ENCODE measurements at places on chromosomes 6 and 20.

DNA sequence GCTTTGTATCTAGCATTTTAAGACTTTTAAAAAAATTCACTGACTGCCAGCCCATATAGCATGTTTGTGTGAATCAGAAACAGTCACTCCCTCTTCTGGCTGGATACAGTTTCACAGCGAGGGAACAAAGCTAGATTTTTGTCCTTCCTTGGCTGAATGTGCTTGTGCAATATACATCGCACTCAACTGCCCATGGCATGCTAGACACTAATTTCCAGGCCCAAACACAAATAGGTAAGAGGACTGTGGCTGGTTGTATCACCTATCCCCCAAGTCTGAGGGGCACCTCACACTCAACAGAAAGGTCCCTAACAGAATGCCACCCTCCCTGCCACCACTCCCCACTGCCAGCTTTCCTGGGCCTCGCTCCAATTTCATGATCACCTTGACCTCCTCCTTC, 16.2 kb upstream of the BLCAP start:
- no peak for DNase-seq

GRCh38 chr20:35252037-35252461, 25.6 kb downstream of the MMP24 start:
- DNase-seq, result no peak

GRCh38 chr20:23519556-23519955, 28.6 kb downstream of the CST8 start:
- DNase-seq, result no peak

- DNase-seq, result no peak
These were observed 13.1 kb downstream of the RPS10 start for GRCh38 chr6:34412643-34413214.

DNA sequence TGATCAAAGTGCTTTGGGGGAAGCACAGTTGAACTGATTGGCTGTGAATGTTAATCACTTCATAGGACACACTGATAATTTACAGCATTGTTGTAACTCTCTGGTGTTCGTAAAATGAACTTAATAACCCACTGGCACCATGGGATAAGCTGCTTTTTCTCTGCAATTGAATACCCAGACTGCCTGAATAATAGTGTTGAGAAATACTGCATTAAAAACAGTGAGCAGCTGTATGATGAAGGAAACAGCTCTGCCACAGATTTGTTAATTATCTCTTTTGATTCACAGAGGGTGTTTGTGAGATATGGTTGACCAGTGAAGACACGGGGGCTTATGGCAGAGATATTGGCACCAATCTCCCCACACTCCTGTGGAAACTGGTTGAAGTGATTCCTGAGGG, 420.9 kb downstream of the CDKAL1 start:
- DNase-seq, result no peak

DNA sequence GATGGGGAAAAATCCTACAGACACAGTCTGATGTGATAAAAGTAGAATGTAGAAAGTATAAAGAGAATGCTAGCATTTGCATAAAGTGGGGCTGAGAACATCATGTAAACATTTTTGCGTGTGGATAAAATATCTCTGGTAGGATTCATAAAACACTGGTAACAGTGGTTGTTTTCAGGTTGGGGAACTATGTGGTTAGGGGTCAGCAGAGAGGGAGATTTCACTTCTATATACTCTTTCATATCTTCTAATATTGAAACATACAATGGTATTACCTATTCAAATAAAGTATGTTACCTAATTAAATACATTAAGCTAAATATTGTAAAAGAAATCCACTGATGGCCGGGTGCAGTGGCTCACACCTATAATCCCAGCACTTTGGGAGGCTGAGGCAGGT, 96.2 kb upstream of the CCDC167 start:
- DNase-seq, result no peak

DNA sequence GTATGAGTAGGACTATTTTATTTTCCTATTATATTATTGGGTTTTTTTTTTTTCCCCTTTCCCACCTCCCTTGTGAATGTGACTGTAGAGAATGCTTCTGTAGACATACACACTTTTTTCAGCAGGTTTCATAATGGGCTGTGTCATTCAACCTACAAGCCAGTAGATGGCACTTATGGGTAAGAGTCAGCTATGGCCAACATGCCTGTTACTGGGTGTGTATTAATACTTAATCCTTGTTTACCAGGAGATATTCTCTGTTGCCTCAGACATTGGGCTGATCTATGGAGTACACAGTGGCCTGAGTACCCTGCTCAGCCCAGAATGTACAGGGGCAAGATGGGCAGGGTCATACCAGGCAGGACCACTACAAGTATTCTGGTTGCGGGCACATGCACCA, 382.5 kb downstream of the EPHA7 start:
- no peak for DNase-seq

DNA sequence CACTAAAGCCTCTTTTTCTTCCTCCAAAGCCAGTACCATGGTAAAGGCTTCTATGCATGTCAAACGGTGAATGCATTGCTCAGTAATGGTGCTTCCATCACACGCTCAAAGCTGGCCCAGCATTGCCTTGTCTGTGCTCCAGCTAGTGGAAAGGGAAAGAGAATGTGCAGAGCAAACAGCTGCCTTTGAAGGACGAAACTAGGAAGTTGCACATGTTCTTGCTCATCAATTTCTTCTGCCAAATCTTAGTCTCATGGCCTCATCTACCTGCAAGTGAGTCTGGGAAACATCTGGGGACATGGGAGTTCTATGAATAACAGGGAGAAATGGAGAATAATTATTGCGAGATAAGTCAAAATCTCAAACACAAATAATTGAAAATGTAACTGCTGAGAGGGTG, 216.5 kb upstream of the SSTR4 start:
- DNase-seq, result no peak

DNA sequence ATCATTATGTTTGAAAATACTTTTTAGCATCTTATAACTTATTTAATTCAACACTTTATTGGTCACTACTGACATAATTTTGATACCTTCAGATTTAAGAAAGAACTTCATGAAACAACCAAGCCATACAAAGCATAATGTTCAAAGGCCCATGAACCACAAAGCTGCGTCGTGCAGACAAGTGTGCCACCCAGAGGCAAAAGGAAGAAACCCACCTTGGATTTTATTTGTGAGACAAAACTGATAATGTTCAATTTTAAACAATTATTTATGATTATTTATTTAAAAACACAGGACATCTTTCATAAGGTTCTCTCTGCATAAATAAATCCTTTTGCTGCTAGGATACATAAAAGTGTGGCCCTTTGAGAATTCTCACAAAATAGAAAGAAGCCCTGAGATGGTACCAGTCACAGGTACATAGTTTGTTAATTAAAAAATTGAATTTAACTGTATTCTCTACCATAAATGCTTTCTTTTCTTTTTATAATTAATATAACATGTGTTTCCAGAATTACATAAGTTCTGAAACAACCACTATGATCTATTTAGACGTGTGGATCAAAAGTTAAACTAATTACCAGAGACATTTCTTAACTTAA, 143.7 kb downstream of the RALGAPA2 start:
- DNase-seq, result peak; percentile 7

- DNase-seq, result no peak
These were observed 35.0 kb downstream of the RCAN2 start for GRCh38 chr6:46456297-46456696.

DNA sequence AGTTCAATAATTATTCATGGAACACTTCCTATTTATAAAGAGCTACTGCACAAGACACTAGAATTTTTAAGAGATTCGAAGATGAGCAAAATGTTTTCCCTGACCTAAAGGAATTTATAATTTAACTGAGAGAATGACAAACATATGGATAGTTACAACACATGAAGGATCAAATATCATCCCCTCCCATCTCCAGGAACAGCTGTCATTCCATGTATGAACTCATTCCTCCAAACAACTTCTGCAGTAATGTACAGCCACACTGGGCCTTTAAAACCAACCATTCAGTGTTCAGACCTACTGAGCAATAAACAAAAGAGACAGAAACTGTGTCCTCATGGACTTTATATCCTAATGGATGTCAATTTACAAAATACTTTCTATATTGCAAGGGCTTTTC, 87.8 kb downstream of the KIF16B start:
- DNase-seq, result no peak

DNA sequence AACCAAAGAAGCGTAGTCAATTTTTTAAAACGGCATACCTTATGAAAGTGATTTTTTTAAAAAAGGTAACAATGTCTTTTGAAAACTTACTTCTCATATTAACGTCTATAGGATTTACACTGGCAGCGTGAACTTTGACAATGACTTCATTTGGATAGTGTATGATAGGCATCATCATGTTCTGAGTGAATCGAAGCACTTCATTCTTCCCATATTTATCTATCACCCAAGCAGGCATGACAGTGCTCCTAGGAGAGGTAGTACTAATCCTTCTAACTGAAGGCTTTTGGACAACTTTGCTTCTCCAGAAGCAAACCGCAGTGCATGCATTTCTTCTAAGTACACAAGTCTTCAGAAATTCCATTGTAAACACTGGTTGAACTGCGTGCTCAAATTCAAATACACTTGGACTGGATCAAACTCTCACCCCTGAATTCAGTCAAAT, 618 bp downstream of the RTN4IP1 start:
- DNase-seq, result no peak

GRCh38 chr6:163507965-163508364, 93.4 kb downstream of the QKI start:
- no peak for DNase-seq

DNA sequence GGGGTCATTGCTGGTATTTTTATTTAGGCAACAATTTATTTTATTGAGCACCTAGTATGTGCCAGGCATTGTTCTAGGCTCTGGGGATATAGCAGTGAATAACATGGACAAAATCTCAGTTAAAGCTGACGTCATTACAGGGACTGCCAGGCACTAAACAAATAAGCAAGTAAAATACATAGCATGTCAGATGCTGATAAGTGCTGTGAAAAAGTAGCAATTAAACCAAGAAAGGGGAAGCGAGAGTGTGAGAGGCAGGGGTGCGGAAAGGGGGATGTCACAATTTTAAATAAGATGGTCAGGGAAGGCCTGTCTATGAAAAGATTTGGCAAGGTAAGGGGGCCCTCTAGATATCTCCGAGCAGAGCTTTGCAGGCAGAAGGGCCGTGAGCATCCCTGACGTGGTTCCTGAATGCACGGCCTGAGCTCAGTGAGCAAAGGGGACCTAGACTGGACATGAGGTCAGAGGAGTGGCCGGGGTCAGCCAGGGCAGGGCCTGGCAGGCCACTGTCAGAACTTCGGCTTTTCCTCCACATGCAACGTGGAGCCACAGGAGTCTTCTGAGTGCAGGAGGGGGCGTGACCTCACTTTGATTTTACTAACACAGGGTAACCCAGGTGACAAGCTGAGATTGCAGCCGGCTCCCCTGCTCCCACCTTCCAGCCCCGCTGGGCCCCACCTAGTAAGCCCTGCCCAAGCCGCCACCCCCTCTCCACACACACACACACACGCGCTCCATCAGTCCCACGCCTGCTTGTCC, 24.2 kb upstream of the SIRPA start:
- no peak for DNase-seq

DNA sequence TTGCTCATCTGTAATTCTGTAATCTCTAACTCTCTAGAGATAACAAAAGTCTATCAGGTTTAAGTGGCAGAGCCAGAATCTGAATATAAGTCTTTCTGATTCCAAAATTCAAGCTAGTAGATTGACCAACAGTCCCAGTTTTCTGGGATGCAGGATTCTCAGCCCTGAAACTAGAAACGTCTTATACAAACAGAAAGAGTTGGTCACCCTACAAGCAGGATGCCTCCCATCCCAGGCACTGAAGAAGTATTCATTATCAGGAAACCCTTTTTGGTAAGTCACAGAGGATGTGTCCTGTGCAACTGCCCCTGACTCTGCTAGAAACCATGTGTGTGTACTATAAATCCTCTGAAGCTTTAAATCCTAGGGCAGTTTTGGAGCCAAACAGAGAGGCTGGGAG, 135.0 kb downstream of the CARMIL1 start:
- DNase-seq, result no peak

- DNase-seq, result no peak
These were observed 350.1 kb upstream of the TSHZ2 start for GRCh38 chr20:52622081-52622480.

DNA sequence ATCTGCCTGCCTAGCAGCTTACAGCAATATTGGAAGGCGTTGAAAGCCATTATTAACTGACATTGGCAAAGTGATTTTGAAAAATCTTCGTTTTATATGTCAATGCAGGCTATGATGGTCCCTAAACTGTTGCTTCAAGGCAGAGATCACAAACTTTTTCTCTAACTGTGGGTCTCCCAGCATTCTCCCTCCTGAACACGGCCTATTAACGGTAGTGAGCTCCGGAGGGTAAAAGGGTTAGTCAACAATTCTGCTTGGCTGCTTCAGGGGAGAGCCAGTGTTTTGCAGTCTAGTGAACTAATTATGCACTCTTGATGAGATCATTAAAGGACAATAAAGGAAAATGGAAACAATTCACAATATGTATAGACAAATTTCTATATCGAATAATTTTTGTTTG, 261.8 kb upstream of the QKI start:
- DNase-seq, result no peak

- no peak for DNase-seq
These were observed 66.2 kb downstream of the SLC22A23 start for GRCh38 chr6:3390698-3391097.

DNA sequence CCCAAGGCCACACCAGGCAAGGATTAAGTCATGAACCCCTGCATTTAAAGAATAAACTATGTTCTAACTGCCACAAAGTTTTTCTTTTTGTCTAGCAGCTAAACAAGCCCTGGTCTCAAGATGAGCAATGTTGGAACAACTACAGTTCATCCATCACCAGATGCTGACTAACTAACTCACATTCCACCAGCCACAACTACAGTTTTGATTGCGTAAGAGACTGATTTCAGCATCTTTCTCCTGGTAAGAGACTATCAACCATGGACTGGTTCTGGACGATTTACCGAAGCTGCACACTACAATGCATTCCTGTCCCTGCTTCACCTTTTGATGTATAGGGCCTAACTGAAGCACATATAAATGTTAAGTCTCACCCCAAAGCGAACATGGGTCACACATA, 43.0 kb downstream of the F13A1 start:
- no peak for DNase-seq

DNA sequence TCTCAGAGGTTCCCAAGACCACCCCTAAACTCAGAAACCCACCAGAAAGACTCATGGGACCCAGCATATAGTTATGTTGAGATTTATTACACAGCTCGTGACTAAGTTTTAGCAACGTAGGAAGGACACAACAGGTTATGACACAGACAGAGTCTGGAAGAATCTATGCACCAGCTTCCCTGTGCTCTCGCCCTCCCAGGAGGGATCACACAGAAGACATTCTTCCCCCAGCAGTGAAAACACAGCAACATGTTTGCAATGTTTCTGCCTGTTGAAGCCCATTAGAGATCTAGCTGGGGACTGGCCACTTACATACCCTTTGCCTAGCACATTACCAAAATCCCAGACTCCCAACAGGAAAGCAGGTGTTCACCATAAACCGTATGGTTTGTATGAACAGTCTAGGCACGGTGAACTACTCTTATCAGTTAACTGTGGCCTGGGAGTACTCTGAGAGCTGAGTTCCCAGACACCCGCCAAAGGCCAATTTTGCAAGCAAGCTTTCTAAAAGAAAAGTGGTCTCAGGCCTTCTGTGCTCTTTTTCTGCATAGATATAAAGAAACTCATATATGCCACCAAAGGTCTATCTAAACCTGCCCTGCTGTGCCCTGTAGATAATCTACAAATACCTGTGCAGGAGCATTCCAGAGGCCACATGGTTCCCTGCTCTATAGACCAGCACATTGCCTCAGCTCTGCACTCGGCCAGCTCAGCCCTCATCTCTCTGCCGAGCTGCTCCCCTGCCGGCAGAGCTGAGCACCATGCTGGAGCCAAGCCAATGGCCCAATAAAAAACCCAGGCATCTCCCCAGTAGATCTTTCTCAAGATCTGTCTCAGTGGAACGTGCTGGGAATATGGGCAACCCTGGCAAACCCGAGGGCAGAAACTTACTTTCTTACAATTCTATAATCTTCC, 69.6 kb upstream of the SMIM28 start:
- DNase-seq, result no peak

Measured in right renal cortex interstitium (tissue), 3 donors.